ENCODE measurements at places on chromosomes 4 and X.

- no peak for DNase-seq
Observed at GRCh38 chr4:33422656-33423055, 2702.5 kb downstream of the PCDH7 start.

DNA sequence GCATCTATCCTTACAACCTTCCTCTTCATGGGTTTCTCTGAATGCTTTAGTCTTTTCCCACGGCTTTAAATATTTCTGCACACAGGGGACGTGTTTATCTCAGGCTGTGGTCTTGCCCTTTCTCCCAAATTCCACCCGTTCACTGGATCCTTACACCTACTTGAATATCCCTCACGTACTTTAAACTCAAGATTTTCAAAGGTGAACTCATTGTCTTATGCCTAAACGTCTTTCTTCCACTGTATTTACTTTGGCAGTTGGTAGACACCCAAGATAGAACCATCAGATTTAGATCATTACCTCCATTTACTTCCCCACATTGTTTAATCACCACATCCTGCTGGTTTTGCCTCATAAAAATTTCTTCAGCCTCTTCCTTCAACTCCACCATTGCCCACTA, 269.2 kb downstream of the CBLL2 start:
- DNase-seq = no peak

DNA sequence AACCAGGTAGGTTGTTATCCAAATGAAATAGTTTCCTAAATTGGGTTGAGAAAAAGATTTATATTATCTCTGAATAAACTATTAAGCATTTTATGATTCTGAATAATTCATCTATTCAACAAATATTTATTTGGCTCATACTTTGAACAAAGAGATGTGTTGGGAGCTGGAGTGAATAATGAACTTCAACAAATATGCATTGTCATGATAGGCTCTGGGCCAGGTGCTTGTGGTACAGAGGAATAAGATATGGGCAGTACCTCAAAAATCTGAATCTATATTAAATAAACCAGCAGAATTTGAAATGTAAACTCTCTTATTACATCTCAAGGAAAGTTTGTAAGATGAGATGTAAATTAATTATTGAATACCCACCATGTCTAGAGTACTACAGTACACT, 75.7 kb upstream of the DCLK2 start:
- peak; percentile 1 for DNase-seq

- DNase-seq = no peak
Observed at GRCh38 chrX:130165181-130165702, 399 bp downstream of the AIFM1 start.

- DNase-seq = no peak
Observed at GRCh38 chr4:92381616-92382015, 77.8 kb downstream of the GRID2 start.

DNA sequence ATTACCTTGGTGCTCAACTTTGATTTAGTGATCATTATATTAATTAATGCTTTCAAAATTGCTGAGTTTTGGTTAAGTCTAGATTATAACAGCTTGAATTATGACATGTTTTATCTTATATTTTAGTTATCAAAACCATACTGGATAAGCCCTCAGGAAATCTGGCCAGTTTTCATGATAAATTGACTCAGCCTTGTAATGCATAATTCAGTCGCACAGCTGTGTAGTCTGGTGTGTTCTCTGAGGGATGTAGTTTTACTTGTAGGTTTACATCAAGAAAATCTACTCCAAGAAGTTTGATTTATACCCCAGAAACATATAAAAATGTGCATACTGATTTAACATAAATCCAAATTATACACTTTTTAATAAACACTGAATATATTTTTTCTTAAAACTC, 477.5 kb downstream of the SPRY1 start:
- no peak for DNase-seq

All from DMS53 (cell line).